ENCODE measurements at places on chromosomes 3 and 15.
A peak's percentile ranks its signal among the peaks of the same experiment; 100 is the strongest.

DNA sequence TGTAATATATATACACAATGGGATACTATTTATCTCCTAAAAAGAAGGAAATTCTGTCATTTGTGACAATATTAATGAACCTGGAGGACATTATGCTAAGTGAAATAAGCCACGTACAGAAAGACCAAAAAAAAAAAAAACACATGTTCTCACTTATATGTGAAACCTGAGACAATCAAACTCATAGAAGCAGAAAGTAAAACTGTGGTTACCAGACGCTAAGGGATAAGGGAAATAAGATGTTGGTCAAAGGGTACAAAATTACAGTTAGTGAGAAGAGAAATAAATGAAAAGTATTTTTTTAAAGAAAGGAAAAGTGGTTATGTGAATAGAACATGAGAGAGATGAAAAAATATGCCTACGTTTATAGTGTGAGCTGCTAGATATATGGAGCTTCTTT lies 101.1 kb downstream of the CPNE4 start:
- no peak for DNase-seq

DNA sequence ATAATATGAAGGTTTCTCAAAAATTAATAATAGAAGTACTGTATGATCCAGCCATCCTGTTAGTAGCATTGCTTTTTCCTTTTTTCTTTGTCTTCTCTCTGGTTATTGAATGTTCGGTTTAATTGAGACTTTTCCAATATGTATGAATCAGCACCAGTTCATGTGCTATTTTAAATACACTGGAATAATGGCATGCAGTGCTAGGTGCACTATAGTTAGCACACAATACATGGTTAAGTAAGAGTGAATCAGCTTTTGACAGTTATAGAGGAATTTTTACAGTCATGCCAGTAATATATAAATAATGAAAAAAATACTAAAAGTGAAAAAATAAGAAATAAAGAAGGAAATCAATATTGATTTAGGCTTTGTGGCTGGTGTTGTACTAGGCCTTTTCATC lies 113.8 kb upstream of the STRIT1 start:
- DNase-seq, result no peak

- no peak for DNase-seq
Measured at GRCh38 chr3:193771011-193771652, 178.1 kb downstream of the OPA1 start.

- peak; percentile 49 for DNase-seq
Measured at GRCh38 chr3:23797491-23797890, 8.3 kb upstream of the UBE2E1 start.

GRCh38 chr3:127134887-127135240 lies 58.1 kb upstream of the PRR23E start:
- DNase-seq, result no peak

Data from activated CD4-positive, alpha-beta T cell treated with anti-CD3 and anti-CD28 coated beads, Interleukin-2, amount 50 U/mL, for 16 hours (primary cell).